ENCODE measurements at places on chromosomes 3 and 15. TPM values are rescaled to one million over a fixed set of nuclear protein-coding genes. Genes with fewer than 3 reads are reported as not detected.
A peak's percentile ranks its signal among the peaks of the same experiment; 100 is the strongest.

TCAIM gene
- 15.4 TPM for total RNA-seq

SEMA3G gene
- total RNA-seq = 0.75 TPM

UBAP1L gene
- total RNA-seq = 2.1 TPM

SERPINI2 gene
- 213 TPM for total RNA-seq

GRCh38 chr15:99232740-99233139 lies 16.6 kb downstream of the TTC23 start:
- DNase-seq = no peak

GRCh38 chr3:156576651-156577348 lies 21.9 kb upstream of the SSR3 start:
- no peak for DNase-seq

DNA sequence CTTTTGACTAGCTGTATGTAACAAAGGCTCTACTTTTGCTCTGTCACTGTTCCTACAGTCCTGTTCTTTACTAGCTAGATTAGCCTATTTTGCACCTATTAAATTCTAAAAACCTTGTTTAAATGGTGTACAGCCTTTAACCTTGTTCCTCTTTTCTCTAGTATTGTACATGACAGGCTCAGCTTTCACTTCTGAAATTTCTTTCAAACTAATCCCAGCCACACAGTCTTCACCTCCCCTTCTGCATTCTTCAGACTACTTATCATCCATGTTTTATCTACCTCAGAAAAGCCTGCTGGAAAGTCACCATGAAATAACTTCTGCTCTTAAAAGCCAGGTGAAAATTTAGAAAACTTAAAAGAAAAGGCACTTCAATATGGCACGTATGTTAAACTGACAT lies 122.4 kb downstream of the NECTIN3 start:
- no peak for DNase-seq

- DNase-seq = no peak
These were observed 66.2 kb downstream of the CORO2B start for GRCh38 chr15:68644996-68645395.

DNA sequence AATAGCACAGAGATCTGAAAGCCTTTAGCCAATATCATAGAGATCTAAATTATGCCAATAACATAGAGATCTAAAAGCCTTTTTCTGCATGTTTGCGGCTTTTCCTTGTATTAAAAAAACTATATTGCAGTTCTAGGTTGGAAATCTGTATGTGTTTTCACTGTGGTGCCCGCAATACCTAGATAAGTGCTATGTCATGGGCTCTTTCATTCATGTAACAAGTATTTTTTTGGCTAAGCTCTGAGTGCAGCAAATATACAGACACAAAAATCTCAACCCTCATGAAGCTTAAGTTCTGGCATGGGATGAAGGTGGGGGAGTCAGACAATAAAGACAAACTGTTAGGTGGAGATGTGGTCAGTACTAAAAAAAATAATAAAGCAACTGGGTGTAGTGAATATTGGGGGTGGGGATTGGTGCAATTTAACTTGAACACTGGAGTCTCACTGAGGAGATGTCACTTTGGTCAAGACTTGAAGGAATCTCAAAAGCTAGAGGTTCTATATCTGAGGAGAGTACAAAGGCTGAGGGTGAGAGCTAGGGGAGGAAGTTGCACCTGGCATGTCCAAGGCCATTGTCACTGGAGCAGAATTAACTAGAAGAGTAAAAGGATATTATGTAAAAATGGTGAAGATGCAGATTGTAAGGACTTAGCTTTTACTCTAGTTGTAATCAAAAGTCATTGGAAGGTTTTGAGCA lies 973 bp downstream of the BUB1B start:
- DNase-seq = no peak

GRCh38 chr3:55804170-55805095 lies 317.3 kb upstream of the WNT5A start:
- peak; percentile 32 for DNase-seq

GRCh38 chr3:168951368-168951767 lies 712.1 kb downstream of the MECOM start:
- DNase-seq = no peak

DNA sequence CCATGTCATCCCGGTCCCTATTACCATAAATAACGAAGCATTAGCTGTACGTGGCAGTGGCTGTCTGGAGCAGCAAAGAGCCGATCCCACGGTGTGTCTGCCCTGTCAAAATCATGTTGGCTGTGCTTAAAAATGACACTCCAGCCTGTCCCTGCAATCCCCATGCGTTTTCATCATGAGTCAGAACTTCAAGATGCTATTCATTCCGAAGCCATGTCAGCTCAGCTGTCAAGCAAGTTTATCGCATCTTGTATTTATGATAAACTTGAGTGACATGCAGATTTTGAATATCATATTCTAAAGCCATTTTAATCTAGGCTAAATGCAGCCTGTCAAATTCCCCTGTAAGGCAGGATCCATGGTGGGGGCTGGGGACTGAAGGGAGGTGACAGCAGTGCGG lies 152.4 kb downstream of the TJP1 start:
- no peak for DNase-seq
